ENCODE measurements at places on chromosomes 5 and 9. TPM values are rescaled to one million over a fixed set of nuclear protein-coding genes. Genes with fewer than 3 reads are reported as not detected.

FOXI1 gene
- total RNA-seq: not detected

NR5A1 gene
- total RNA-seq: not detected

LTC4S gene
- 7.8 TPM for total RNA-seq

- H3K27me3 ChIP-seq: no peaks in the 10 kb centered on the region
- no peak for DNase-seq
- no peak overlapping the region for H3K4me3 ChIP-seq
- H3K36me3 ChIP-seq: no peaks in the 10 kb centered on the region
These were observed 66.5 kb downstream of the CPLANE1 start for GRCh38 chr5:37182667-37183066.

DNA sequence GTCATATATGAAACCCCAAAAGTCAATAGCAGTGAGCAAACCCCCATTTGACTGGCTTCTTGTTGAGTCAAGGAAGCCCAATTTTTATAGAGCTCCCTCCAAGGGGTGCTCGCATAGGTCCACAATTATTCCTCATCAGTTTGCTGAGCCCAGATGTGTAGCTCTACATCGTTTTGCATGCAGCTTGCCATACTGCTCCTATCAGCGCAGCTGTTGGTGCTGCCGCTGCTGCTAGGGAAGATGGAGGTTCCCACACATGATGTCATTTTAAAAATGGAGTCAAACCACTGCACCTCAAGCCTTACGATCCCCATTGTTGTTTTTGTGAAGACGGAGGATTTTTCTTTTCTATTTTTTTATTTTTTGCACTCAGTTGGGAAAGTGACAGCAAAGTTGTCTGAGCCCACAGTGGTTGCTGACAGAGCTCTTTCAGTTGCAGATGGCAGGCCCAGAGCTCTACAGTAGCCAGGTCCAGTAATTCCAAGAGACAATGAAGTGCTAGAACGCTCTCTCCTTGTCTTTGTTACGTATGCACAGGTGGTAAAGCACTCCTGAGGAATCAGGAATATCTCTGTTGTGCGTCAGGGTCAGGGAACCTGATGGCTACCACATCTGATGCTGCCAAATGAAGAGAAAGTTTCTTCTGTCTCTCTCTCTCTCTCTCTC, 23.2 kb upstream of the C5orf63 start:
- H3K4me1 ChIP-seq: no peaks in the 10 kb centered on the region
- H3K27me3 ChIP-seq: no peaks in the 10 kb centered on the region
- no peak overlapping the region for H3K4me3 ChIP-seq
- no peak overlapping the region for H3K27ac ChIP-seq
- H3K36me3 ChIP-seq: no peaks in the 10 kb centered on the region

DNA sequence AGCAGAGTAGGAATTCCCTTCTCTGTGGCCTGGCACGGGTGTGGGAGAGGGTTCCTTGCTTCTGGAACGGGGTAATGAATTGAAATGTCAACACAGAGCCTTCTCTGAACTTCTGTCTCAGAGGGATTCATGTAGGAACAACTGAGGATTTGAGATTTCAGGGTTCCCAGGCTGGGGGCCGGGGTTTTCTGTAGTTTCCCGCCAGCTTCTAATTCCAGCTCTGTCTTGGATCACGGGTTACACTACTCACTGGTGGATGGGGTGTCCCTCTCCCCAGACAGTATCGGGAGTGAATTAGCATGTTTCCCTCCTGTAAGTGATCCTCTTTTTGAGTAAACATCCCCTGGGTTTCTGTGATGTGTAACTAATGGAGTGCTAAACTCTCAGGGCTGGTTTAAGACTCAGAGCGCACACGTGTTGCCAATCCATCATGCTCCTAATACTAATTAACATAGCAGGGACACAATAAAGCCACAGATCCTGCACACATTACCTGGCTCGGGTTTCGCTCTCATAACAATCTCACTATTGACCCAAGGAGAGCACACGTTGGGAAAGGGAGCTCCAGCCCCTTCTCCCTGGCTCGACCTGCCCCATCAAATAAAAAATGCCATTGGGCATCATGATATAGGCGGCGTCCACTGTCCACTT, 18.1 kb upstream of the DMRT2 start:
- no peaks in the 10 kb centered on the region for H3K36me3 ChIP-seq
- no peaks in the 10 kb centered on the region for H3K4me1 ChIP-seq
- no peaks in the 10 kb centered on the region for H3K27me3 ChIP-seq
- no peak overlapping the region for H3K4me3 ChIP-seq
- H3K27ac ChIP-seq: no peak overlapping the region
- no peak for DNase-seq

GRCh38 chr9:131258698-131259431, 17.4 kb downstream of the FAM78A start:
- H3K36me3 ChIP-seq: no peaks in the 10 kb centered on the region
- H3K27ac ChIP-seq: no peak overlapping the region
- H3K4me1 ChIP-seq: no peaks in the 10 kb centered on the region

GRCh38 chr5:179161901-179162300, 101.7 kb downstream of the ZNF354C start:
- H3K27ac ChIP-seq: no peak overlapping the region
- no peak for DNase-seq
- no peaks in the 10 kb centered on the region for H3K36me3 ChIP-seq
- H3K4me1 ChIP-seq: no peaks in the 10 kb centered on the region
- H3K4me3 ChIP-seq: no peak overlapping the region

GRCh38 chr5:150078802-150079689, 7.3 kb downstream of the CSF1R start:
- no peaks in the 10 kb centered on the region for H3K27me3 ChIP-seq
- H3K36me3 ChIP-seq: no peaks in the 10 kb centered on the region
- H3K4me3 ChIP-seq: no peak overlapping the region
- DNase-seq: no peak
- H3K4me1 ChIP-seq: no peaks in the 10 kb centered on the region

GRCh38 chr9:20353524-20353923, 268.8 kb downstream of the MLLT3 start:
- H3K27ac ChIP-seq: no peak overlapping the region
- peaks cover 4% of the 10 kb centered on the region for H3K4me1 ChIP-seq
- H3K27me3 ChIP-seq: no peaks in the 10 kb centered on the region
- no peak for DNase-seq
- no peaks in the 10 kb centered on the region for H3K36me3 ChIP-seq

DNA sequence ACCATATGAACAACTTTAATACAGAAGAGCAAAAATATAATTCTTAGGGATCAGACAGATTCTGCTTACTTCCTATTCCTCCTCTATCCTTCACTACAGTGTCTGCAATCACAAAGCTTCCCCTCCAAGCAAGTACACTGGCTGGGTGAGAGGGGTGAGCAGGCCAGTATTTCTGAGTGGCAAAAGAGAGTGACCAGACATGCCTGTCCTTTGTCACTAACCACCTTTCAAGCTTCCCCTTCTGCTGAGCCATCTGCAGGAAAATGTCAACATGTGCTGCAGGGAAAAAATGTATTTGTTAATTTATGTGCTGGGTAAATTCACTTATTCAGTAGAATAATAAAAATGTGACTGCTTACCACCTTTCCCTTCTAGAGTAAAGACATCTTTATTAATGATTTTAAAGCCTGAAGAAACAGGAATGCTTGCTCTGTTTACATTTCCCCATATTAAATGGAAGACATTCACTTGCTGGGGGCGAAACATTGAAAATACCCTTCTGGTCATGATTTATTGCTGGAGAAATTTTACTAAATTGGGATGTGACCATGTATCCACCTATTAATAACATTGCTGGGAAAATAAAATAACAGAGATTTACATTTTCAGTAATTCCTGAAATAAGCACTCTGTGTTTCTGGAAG, 84.9 kb downstream of the SPOCK1 start:
- no peak overlapping the region for H3K27ac ChIP-seq
- H3K27me3 ChIP-seq: no peaks in the 10 kb centered on the region
- H3K36me3 ChIP-seq: no peaks in the 10 kb centered on the region
- H3K4me1 ChIP-seq: no peaks in the 10 kb centered on the region
- no peak for DNase-seq
